ENCODE measurements at places on chromosomes 1 and 21.

GRCh38 chr1:79791488-79792218 lies 785.1 kb upstream of the ADGRL4 start:
- DNase-seq = no peak

GRCh38 chr1:154772606-154773506 lies 97.2 kb downstream of the KCNN3 start:
- no peak for DNase-seq

DNA sequence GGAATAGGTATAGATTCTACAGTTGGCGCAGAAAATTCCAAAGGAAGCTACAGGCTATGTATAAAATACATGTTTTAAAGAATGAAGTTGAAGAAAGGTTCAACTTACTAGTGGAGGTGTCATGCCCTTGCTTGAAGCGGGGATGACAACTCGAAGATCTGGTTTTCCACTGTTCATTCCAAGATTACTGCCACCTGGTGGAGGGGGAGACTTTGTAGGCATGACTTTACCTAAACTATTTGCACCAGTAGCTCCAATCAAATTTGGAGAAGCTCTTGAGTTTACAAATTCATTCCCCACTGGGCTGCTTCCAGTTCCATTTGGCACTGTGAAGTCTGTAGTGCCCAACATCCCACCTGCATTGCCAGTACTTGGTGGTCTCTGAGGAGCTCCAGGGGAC lies 81.7 kb downstream of the AXDND1 start:
- DNase-seq = no peak

GRCh38 chr1:40241362-40241761 lies 6.4 kb upstream of the TMCO2 start:
- DNase-seq = no peak

DNA sequence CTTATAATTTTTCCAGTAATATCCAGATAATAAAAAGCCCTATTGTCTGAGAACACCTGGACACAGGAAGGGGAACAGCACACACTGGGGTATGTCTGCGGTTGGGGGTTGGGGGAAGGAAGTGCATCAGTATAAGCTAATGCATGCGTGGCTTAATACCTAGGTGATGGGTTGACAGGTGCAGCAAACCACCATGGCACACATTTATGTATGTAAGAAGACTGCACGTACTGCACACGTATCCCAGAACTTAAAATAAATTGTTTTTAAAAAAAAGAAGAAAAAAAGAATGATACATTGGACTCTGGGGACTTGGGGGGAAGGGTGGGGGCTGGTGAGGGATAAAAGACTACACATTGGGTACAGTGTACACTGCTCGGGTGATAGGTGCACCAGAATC lies 144.9 kb upstream of the C1orf174 start:
- DNase-seq = no peak

DNA sequence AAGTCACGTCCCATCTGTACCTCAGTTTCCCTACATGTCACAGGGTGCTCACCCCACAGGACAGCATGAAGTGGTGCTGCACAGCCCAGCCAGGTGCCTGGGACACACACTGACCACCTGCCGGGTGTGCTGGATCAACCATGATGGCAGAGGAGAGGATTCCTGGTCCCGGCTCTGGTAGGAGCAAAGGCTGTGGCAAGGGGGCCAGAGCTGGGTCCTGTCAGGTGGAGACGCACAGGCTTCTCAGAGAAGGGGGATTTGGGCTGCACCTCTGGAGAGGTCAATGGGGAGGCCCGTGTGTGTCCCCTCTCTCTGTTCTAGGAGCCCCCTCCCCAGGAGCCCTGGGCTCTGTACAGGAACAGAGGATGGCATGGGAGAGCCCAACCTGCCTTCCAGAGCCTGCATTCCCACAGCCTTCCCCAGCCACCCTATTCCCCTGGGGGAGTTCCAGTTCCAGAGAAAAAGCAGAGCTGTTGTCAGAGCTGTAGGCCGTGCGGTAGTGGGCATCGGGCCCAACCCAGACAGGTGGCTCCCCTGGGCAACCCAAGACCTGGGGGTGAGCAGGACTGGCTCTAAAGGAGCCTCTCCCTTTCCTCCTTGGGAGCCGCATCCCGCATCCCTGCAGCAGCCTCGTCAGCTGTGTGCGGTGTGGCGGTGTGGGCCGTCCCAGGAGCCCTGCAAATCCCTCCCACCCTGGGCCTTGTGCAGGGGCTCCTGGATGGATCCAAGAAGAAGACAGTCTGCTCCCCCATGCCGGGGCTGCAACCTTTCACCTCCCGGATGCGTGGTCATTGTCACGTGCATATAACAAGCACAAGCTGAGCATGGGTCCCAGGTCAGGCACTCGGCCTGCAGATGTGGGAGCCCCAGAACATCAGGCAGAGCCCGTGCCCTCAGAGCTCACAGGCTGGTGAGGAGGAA lies 2.9 kb upstream of the TFF3 start:
- DNase-seq = no peak

- no peak for DNase-seq
Measured at GRCh38 chr1:183230413-183230812, 44.3 kb downstream of the LAMC2 start.

GRCh38 chr1:74583397-74583796 lies 71.0 kb upstream of the LRRC53 start:
- no peak for DNase-seq

- DNase-seq = peak; percentile 42
Measured at GRCh38 chr1:65948609-65949229, 156.0 kb downstream of the PDE4B start.

- DNase-seq = no peak
Measured at GRCh38 chr1:29465755-29466154, 229.4 kb downstream of the PTPRU start.

GRCh38 chr1:23167353-23168078 lies 1.1 kb downstream of the LUZP1 start:
- DNase-seq = no peak

- no peak for DNase-seq
Measured at GRCh38 chr1:85371021-85371420, 93.9 kb downstream of the DDAH1 start.

DNA sequence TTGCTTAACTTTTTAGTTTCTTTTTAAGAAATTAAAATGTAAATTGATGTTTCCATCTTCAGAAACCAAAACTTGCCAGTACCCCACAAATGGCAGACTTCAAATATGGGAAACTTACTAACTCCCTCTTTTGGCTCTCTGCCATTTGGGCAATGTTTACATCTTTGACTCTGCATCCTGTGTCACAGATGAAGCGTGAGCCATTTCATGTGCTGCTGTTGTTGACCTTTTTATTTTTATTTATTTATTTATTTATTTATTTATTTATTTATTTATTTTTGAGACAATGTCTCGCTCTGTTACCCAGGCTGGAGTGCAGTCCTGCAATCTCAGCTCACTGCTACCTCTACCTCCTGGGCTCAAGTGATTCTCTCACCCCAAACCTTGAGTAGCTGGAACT lies 16.0 kb upstream of the COG2 start:
- DNase-seq = no peak

DNA sequence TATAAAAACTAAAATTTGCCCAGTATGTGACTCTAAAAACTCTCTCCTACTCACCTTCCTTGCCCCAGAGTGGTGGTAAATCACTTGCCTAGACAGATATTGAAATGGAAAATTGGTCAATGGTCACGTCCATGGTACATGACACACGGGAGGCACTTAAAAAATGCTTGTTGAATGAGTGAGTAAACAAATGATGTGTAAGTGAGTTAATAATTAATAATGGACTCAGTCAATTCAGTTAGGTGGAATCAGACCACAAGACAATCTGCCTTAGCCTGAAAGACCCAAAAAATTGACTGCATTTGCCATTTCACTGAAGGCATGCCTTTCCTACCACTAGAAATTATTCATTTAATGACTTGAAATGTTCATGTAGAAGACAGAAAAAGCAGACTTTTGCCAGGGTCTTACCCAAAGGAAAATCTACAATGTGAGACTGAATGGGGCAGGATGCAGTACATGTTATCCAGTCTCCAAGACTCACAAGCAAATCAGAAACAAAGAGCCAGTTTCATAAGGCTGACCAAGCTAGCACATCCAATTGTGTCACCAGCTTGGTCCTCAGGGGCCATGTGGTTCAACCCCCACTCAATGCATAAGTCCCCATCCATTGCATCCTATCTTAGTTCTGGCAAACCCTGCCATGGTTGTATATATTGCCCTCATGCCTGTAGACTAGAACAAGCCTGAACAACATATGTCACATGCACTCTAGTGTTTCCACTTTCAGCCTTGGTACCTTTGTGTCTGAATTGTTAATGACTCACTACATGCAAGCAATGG lies 73.6 kb downstream of the TBX15 start:
- DNase-seq = no peak

DNA sequence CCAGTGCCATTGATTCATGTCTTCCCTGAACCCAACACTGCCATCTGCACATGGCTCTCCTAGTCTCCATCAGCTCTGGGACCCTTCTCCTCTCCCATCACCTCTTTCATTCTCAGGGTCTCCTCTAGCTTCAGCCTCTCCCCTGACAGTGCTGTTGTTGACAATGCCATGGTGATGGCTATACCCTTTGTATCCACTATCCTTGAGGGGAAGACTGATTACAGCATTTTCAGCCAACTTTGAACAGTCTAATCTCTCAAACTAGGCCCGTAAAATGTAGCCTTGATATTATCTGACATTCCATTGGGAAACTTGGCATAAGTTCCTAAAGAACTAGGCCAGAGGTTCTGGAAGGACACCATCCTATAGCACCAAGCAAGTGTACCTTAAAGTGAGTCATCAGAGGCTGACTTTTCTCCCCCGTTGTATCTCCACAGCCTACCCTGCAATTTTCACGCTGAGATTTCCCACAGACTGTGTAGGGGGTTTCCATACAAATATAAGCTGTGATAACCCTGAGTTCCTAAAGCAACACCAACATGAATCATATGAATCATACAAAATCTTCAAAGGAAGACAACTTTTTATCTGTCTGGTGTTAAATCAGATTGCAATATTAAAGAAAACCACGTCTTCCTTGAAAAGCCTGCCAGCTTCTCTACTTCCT lies 5.8 kb downstream of the HAO2 start:
- no peak for DNase-seq

- DNase-seq = no peak
Measured at GRCh38 chr1:171185091-171185490, at the start of gene FMO2. Gene FMO2 (plus strand): TSS chr1:171185300. CDS start chr1:171185714, 414 bp downstream.

DNA sequence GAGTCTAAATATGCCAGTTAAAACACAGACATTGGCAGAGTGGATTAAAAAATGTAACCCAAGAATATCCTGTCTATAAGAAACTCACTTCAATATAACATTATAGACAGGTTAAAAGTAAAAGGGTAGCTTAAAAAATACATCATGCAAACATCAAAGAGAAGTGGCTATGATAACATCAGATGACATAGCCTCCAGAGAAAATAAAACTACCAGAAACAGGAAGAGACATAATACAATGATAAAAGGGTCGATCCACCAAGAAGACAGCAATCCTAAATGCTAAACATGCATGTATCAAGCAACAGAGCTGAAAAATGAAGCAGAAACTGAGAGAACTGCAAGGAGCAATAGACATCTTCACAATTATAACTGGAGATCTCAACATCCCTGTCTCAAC lies 190.2 kb upstream of the NR5A2 start:
- DNase-seq = no peak

GRCh38 chr21:44585892-44586291 lies 5.5 kb upstream of the KRTAP10-5 start:
- DNase-seq = no peak

DNA sequence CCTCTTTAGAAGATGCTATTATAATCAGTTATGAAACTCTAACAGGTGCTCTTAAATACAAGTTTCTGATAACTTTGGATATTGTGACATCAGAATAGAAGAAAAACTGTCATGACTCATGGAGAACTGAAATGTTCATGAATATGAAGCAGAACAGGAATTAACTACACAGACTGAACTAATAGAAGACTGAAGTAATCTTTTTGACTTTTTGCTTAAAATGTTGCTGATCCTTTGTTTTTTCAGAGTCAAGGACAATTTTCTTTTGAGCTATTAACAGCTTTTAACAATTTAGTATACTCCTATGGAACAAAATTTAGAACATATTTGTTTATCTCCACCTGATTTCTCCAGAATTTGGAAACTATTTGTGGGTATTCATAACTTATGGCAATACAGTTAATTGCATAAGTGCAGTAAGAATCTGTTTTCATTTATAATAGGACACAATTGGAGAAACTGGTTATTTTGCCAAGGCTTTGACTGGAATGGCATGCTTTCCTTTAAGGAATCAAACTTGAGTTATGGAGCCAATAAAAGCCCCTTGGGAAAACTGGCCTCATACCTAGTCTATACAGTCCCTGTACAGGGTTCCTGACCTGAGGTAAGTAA lies 18.7 kb upstream of the PLA2G5 start:
- no peak for DNase-seq

DNA sequence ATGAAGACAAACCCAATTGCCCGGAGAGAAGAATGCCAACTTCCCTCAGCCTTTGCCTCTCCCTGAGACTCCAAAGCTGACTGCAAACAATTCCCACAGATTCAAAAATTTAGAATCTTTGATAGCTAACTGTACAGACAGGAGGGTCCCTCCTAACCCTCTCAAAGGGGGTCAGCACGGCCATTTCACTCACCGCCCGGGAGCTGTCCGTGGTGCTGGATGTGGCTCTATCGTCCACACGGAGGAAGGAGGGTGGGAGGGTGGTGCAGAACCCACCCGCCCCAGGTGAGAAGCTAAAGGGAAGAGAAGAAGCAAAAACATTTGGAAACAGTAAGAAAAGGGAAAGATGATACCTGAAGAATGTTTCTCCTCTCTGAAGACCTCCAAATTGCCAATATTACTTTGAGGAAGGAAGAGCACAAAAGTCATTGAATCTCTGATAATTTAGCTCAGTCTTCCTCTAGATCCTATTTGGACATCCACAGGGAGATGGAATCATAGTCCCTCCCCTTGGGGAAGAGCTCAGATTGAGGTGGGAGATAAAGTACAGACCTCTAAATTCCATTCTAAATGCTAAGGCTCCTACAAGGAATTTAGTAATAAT lies 45.6 kb downstream of the RHBG start:
- DNase-seq = no peak

- DNase-seq = peak; percentile 84
Measured at GRCh38 chr1:8090241-8090702, 64.2 kb upstream of the ERRFI1 start.

GRCh38 chr1:118266436-118266835 lies 81.4 kb upstream of the SPAG17 start:
- no peak for DNase-seq

- DNase-seq = no peak
Measured at GRCh38 chr1:32666901-32667566, 16.0 kb downstream of the RBBP4 start.

DNA sequence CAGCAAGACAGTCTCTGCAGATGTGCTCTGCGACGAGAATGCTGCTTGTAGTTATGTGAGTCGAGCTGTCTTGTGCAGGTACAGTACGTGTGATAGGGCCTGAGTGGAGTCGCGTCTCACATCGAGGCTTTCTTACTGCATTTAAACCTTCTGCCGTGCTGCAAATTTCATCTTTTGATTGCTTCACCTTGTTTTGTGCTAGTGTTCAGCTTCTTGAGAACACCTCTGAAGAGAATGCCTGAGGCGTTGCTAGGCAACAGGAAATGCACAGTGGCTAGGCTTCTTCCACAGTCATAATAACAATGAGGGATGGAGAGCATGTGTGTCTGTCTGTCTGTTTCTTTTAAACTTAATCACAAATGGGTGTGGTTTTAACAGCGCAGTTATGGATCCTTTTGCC lies 52.9 kb downstream of the MRPS6 start:
- peak; percentile 26 for DNase-seq
